Effector CD4-positive, alpha-beta T cell (primary cell): ENCODE measurements at places on chromosomes 3 and 15.

- DNase-seq = no peak
Measured at GRCh38 chr3:61803983-61804382, 242.6 kb downstream of the PTPRG start.

DNA sequence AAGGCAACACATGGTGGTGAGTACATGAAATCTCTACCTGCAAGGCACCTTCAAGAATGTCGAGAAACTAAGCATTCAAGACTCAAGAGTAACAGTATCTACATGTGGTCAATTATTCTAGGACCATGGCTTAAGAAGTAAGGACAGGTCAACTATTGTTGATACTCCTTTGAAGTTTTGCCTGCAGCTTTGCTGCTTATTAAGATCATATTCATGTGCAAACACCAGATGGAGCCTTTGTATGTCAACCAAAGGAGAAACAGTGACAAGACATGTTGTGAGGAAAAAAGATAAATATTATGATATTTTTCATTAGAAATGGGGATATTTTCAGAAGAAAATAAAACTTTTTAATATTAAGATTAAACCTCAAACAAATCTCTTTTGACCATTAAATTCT is 52.3 kb upstream of the FGF7 start:
- DNase-seq = no peak

DNA sequence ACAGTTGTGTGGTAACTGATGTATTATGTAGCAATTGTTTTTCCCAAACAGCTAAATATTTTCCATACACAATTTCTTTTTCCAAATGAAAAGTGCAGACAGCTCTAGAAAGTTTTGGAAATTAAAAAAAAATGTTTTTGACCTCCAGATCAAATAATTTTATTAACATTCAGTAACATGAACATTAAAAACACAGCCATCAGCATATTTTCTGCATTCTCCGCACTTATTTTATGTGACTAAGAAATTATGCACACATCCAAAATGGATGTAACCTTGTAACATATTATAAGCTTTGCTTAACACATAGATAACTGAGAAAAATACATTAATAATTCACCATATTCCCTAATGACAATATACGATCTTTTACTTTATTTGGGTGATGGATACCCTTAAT is 224.6 kb downstream of the VGLL3 start:
- DNase-seq = no peak

GRCh38 chr15:27124287-27124871 is 153.4 kb downstream of the GABRG3 start:
- no peak for DNase-seq

DNA sequence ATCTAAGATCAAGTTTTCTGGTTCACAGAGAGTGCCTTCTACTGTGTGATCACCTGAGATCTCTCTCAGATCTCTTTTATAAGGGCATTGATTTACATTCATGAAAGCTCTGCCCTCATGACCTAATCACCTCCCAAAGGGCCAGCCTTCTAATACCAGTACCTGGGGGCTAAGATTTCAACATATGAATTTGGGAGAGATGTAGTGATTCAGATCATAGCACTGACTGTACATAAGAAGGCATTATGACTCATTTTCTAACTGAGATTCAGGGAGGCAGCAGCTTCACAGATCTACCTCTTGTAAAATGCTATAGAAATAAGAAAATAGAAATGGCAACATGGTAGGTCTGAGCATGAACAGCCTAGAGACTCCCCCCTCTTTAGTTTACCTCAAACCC is 39.6 kb downstream of the VGLL3 start:
- no peak for DNase-seq

GRCh38 chr15:96746665-96747064 is 416.2 kb downstream of the NR2F2 start:
- no peak for DNase-seq

- DNase-seq = no peak
Measured at GRCh38 chr3:15822281-15822680, 24.5 kb upstream of the ANKRD28 start.

DNA sequence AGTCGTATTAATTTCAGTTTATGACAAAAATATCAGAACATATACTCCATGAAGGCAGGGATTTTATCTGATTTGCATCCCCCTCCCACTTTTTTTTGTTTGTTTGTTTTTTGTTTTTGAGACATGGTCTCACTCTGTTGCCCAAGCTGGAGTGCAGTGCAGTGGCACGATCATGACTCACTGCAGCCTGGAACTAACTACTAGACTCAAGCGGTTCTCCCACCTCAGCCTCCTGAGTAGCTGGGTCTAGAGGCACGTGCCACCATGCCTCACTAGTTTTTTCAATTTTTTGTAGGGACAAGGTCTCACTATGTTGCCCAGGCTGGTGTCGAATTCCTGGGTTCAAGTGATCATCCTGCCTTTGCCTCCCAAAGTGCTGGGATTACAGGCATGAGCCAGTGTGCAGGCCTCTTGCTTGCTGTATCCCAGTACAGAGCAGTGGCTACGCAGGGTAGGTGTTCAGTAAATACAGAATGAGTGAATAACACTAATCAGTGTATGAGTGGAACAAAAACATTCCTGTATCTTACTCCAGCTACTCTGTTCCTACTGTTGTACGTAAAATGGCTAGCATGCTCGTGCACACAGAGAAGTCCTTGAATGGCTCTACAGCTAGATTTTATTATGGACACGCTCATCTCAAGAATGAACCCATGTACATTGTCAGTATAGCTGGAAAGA is 272.4 kb downstream of the FOXP1 start:
- DNase-seq = no peak

- DNase-seq = no peak
Measured at GRCh38 chr3:70360979-70361760, 48.7 kb upstream of the MDFIC2 start.

DNA sequence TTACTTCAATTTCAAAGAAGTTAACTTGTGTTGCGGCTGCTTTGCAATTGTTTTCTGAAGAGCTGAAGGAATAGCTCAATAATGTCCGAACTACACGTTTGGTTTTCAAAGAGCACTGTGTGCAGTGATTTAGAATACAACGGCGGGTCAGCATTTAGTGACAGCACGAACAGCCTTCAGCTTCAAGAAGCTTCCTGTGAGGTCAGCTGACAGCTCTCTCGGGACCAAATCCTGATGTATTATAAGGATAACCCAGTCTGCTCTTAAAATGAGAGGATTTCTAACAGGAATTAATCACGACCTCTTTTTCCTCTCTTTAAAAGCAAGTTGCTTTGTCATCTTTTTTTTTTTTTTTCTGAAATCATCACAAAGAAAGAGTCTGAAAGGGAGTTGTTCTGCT is 97.9 kb upstream of the UNC13C start:
- no peak for DNase-seq

DNA sequence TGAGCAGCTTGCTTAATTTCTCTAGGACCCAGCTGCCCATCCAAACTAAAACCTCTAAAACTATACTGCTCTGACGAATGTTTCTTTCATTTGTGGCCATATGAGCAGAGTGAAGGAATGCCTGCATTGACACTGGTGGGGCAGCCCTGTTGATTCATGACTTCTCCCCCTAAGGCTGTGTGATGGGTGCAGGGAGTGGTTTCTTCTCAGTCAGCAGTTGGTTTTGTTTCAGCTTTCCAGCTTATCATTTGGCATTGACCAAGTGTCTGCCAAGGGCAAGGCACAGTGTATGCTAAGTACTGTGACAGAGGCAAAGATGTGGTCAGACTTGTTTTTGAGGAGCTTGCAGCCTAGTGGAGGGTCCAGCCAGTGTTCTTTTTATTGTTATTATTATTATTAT is 4.7 kb downstream of the ABHD6 start:
- no peak for DNase-seq

- DNase-seq = peak; percentile 55
Measured at GRCh38 chr15:25862472-25863110, 536 bp downstream of the ATP10A start.

- DNase-seq = peak; percentile 40
Measured at GRCh38 chr15:74790080-74790916, 8.4 kb downstream of the CSK start.

- DNase-seq = no peak
Measured at GRCh38 chr3:194087280-194087679, 48.7 kb upstream of the HES1 start.

DNA sequence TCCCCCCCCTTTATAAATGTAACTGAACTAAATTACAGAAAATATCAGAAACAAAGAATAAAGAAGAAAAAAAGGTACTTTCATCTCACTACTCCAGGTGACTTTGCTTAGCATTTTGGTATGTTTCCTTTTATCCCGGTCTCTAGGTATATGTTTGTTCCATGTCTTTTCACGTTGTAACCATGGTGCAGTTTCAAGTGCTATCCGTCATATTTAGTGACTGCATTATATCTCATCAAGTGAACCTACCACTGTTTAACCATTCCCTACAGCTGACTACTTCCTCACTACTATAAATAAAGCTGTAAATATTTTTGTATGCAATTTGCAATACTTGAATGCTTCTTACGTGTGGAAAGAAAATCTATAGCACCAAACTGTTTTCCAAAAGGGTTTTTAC is 2.2 kb downstream of the BTBD1 start:
- DNase-seq = no peak

- no peak for DNase-seq
Measured at GRCh38 chr3:156792114-156792513, 34.0 kb upstream of the LEKR1 start.

DNA sequence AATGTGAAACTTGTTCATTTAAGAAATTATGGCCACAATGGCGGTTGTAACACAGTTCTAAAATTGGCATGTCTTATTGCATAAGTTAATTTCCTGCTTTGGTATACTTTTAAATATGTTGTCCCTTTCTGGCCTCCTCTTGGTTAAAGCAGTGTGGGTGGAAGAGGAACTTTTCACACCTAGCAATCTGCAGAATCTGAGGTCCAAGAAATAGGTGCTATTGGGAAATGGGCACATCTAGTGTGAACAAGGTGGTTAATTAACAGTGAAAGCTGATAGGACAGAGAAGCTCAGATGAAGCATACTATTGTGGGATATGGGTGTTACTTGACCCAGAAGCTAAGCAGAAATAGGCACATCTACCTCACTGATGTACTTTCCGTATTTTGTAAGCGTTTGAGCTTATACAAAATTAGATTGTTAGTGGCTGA is 10.6 kb downstream of the CMC1 start:
- no peak for DNase-seq

DNA sequence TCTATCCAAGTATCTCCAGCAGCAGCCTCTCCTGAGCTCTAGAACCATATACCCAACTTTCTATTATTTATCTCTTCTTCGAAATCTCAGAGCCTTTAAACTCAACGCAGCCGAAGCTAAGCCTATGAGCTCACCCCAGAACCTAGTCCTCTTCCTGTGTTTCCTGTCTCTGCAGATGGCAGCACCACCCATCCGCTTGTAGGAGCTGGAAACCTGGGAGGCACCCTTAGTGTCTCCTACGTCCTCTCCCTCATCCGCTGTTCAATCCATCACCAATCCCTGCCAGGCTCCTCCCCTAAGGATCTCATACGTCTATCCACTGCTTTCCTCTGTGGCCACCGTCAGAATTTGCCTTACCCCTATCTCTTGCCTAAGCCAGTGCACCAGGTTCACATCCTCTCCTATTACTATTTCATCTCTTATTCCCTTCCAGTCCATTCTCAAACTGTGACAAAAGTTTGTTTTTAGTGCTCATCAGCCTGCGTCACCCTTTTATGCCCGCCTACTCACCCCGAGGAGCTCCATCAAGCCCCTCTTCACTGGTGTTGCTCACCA is 9.6 kb downstream of the VGLL4 start:
- no peak for DNase-seq

GRCh38 chr3:126355777-126356372 is 1.3 kb downstream of the KLF15 start:
- no peak for DNase-seq

GRCh38 chr15:69170597-69170996 is 10.2 kb downstream of the GLCE start:
- DNase-seq = no peak

- no peak for DNase-seq
Measured at GRCh38 chr3:195738274-195739044, 17.7 kb downstream of the MUC20 start.

GRCh38 chr15:77224352-77224751 is 153.4 kb upstream of the TSPAN3 start:
- DNase-seq = no peak

DNA sequence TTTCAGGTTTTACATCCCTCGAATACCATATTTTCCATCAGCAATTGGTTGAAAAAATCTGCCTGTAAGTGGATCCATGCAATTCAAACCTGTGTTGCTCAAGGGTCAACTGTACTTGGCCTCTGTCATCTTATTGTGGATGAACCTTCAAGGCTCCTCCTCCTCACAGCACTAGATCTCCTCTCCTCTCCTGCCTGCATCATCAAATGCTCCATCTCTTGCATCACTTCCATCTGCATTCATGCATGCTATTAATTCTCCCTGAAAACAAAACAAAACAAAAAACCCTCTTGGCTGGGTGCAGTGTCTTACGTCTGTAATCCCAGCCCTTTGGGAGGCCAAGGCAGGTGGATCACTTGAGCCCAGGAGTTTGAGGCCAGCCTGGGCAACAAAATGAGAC is 10.1 kb downstream of the BCL2L10 start:
- no peak for DNase-seq

GRCh38 chr15:94367726-94368535 is 136.6 kb downstream of the MCTP2 start:
- DNase-seq = no peak

DNA sequence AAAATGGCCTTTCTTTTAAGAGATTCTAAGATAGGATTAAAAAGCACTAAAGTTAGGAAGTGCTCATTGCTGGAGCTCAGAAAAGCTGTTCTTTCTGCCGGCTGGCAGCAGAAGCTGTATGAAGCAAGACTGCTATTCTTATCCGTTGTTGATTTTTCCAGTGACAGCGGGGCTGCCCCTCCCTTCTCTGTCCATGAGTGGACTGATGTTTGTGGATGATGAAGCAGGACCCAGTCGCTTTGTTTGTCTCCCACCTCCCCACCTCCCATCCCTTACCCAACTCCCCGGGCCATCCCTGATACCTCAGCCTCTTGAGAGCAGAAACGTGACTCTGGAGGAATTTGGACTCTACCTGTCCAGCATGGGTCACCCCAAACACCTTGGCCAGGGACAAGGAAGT is 10.3 kb upstream of the MUSTN1 start:
- DNase-seq = no peak

- no peak for DNase-seq
Measured at GRCh38 chr3:151278230-151278629, at the start of gene P2RY14. P2RY14 (minus strand) TSS chr3:151278542; CDS start chr3:151214316, 64,226 bp downstream.

GRCh38 chr3:127997961-127998360 is 54.3 kb upstream of the SEC61A1 start:
- no peak for DNase-seq

GRCh38 chr3:191358929-191359328 is 28.6 kb upstream of the UTS2B start:
- no peak for DNase-seq

GRCh38 chr3:119796785-119797184 is 14.9 kb downstream of the NR1I2 start:
- no peak for DNase-seq

- no peak for DNase-seq
Measured at GRCh38 chr3:13549623-13550422, 898 bp downstream of the FBLN2 start.

GRCh38 chr3:7487763-7488162 is 626.8 kb downstream of the GRM7 start:
- no peak for DNase-seq

GRCh38 chr3:155745795-155746550 is 1.1 kb upstream of the PLCH1 start:
- no peak for DNase-seq
